ENCODE measurements at places on chromosomes 11 and 22.

DNA sequence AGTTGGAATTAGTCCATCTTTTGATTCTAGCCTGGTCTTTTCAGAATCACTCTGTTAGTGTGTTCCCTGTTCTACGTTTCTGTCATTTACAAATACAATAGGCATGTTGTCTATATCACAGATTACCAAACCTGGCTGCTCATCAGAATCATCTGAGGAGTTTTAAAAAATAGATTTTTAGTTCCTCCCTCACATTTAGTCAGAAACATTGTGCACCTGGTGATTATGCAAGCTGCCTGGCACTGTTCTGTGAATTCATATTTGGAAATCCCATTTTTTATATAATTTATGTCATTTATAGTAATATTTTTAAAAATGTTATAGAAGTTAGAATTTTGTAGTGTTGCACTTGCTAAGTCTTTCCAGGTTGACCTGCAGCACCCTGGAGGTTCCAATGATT lies 107.3 kb downstream of the PDE3B start:
- no peak for DNase-seq

- DNase-seq: no peak
These were observed 14.2 kb downstream of the PLEKHB1 start for GRCh38 chr11:73660497-73661034.

DNA sequence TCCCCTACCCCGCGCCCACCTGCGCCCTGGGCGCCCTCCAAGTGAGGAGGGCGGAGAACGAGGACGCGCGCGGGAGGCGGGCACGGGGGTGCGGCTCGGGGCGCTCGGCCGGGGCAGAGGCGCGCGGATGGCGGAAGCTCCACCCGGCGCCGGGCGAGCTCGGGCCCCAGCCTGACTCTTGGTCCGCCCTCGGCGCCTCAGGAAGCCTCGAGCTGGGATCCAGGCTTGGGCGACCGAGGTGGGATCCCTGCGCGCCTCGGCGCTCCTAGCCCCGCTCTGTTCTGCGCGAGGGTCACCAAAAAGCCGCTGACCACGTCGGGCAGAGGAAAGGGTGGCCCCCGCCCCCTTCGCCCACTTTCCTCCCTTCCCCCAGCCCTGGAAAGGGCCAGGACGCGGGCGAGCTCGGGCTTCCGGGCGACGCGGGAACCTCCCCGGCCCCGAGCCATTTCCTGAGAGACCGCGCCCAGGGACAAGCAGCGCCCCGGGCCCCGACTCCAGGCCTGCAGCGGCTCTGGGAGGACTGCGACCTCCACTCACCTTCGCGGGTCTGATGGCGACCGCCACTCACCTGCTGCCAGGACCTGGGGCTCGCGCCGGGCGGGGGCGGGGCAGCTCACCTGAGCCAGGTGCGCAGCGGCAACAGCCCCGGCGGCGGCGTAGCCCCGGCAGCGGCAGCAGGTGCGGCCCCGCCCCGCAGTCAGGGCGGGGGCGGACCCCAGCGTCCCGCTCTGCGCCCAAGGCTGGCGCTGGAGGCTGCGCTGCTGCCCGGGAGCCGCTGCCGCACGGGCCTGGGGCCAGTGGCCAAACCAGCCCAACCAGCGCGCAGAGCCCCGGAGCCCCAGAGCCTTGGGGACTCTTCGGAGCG lies 2.2 kb upstream of the SIGIRR start:
- no peak for DNase-seq

DNA sequence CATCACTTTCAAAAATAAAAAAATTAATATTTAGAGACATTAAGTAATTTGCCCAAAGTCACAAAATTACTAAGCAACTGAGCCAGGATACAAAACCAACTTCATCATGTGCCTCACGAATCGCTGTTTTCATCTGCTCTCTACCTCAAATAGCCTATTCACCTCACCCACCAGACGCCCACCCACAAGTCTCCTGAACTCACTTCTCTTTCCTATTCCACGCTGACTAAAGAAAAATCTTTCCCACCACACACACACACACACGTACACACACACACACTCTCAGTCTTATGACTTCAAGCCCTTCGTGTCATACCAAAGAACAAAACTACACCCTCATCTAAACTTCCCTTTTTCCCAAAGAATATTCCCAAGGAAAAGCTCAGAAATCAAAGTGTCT lies 2.2 kb downstream of the OR8B12 start:
- DNase-seq: no peak

DNA sequence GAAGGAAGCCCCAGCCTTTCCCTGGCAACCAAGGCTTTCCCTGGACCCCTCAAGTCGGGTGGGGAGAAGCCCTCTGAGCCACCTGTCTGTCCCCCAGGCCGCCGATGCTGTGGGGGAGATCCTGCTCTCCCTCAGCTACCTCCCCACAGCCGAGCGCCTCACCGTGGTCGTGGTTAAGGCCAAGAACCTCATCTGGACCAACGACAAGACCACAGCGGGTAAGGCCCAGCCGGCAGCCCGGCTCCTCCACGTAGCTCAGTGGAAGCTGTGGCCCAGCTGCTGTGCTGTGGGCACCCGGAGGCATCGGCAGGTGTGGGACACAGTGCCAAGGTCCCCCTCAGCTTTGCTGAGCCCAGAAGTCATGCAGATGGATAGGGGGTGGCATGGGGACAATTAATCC lies 12.2 kb upstream of the RHOD start:
- DNase-seq: no peak

DNA sequence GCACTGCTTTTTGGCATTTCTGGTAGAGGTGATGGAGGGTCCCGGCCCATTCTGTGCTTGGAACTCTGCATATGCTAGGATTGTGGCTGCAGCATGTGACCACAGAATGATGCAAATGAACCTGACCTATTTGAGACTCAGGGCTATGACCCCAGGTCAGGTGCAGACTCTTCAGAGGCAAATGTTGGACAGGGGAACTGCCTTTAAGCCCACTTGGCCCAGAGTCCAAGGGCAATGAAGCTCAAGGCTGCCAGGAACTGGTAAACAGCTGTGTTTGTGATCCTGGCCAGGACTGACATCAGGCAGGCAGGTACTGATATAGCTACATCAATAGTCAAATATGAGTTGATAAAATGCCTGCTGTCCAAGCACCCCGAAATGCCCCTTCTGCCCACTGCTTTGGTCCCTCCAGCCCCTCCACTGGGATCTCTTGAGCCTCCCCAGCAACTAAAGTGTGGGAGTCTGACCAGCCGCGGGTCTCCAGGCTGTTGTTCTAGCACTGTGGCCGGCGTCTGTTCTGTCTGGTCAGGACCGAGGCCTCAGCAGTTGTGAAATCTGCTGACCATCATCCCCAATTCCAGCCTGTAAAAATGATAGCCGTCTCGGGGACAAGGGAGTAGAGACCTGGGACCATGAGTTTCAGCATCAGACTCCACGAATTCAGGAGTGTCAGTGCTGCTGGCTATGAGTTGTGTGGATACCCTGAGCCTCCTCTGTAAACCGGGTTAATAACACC lies 82.4 kb upstream of the EIF3D start:
- no peak for DNase-seq

DNA sequence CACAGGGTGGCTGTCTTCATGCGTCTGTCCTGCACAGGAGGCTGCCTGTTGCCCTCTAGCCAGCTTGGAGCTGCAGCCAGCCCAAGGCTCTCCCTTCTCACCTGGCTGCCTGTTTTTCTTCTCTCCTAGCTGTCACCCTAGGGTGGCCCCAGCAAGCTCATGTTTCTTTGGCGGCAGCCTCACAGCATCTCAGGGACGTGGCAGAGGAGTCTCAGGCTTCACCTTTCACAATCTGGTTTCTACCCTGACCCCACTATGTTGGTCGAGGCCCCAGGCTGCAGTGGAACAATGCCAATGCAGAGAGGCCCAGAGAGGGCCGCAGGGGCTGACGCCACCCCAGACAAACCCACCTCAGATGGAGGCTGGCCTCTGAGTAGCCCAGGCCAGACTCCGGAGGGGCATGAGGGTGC lies 2.5 kb upstream of the CLDN5 start:
- no peak for DNase-seq

DNA sequence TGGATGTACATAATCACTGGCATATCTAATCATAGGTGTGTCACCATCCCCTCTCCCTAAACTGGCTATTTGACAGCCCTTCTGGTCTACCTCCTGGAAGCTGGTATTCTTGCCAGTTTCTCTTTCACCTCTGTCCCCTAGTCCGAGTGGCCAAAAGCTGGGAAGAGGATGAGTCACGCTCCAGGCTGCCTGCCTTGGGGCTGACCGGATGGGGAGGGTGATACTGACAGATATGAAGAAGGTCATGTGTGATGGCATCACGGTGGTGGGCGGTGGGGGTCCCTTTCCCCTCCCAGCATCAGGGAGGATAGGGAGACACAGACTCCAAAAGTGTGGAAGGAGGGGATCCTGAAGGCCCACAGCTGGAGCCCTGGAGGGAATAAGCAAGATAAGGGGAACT lies 4.8 kb downstream of the OAF start:
- no peak for DNase-seq

DNA sequence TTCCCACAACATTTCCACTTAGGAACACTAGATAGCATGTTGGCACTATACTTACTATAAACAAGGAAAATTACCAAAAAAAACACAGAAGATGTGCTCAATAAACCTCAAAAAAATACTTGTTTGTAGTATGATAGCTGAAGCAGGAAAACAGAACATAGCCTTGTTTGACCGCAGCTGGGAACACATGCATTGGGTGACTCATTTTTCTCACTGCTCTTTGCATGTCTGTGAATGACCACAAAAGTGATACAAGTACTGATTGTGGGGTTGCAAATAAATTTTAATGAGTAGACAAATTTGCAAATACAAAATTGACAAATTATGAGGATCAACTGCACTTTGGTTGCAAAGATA lies 22.8 kb upstream of the GUCY1A2 start:
- no peak for DNase-seq

- DNase-seq: no peak
These were observed 58.9 kb downstream of the RPUSD4 start for GRCh38 chr11:126152586-126152985.

GRCh38 chr22:49136816-49137180 lies 690.9 kb downstream of the BRD1 start:
- DNase-seq: no peak

DNA sequence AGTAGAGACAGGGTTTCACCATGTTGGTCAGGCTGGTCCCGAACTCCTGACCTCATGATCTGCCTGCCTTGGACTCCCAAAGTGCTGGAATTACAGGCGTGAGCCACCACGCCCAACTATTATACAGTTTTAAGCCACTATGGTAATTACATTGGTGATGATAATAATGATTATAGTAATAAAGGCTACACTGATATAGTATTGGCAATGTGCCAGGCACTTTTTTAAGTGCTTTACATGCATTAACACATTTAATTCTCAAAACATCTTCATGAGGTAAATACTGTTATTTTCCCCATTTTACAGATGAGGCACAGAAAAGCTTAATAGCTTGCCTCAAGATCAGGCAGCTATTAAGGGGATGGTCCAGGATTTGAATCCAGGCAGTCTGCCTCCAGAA lies 222.5 kb downstream of the SOX6 start:
- no peak for DNase-seq

- no peak for DNase-seq
These were observed 31.3 kb downstream of the RPL27A start for GRCh38 chr11:8713760-8714454.

- DNase-seq: peak; percentile 36
These were observed 5.4 kb downstream of the GRK2 start for GRCh38 chr11:67271541-67272284.

- no peak for DNase-seq
These were observed 17.8 kb downstream of the NAGA start for GRCh38 chr22:42052765-42053164.

- DNase-seq: no peak
These were observed 12.3 kb upstream of the BID start for GRCh38 chr22:17786435-17787161.

- DNase-seq: no peak
These were observed 388.7 kb downstream of the MIAT start for GRCh38 chr22:27046086-27046485.

DNA sequence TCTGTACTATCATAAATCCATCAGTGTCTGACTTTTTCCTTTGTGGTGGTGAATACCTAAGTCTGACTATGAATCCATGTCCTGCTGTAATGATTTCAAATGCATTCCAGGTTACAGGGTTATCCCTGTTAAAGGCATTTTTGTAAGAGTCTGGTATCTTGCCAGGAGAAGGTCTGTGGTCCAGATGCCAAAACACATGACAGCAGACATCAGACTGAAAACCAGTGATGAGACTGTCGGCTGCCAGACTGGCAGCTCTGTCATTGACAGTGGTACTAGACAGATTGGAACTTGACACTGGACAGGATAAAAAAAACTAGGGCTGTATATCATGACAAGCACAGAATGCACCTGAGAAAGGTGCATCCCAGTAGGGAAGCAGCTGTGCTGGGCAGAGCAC lies 301.8 kb upstream of the FAT3 start:
- DNase-seq: no peak

GRCh38 chr22:50445071-50445879 lies 29.6 kb downstream of the SBF1 start:
- no peak for DNase-seq

GRCh38 chr11:11865449-11865848 lies 23.7 kb downstream of the USP47 start:
- no peak for DNase-seq

DNA sequence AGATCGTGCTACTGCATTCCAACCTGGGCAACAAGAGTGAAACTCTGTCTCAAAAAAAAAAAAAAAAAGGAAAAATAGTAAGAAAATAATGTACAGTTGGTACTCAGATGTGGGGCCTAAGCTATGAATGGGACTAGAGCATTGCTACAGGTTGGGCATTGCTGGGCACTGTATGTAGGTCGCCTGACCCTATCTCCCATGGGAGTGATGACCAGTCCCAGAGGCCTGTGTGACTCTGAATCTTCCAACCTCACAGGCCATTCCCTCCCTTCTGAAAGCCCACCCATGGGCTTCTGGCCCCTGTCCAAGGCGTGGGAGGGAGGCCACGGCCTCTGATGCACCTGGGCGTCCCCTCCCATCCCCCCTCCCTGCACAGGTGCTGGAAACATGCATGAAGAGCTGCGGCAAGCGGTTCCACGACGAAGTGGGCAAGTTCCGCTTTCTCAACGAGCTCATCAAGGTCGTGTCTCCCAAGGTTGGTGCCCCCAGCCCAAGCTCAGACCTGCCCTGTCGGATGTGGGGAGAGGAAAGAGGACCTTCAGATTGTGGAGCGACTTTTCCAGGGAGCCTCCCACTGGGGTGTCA lies 9.5 kb downstream of the GGA1 start:
- DNase-seq: no peak

- DNase-seq: no peak
These were observed 27.1 kb upstream of the TOP3B start for GRCh38 chr22:22009661-22010060.

- no peak for DNase-seq
These were observed 443.9 kb downstream of the INSC start for GRCh38 chr11:15558513-15559181.

DNA sequence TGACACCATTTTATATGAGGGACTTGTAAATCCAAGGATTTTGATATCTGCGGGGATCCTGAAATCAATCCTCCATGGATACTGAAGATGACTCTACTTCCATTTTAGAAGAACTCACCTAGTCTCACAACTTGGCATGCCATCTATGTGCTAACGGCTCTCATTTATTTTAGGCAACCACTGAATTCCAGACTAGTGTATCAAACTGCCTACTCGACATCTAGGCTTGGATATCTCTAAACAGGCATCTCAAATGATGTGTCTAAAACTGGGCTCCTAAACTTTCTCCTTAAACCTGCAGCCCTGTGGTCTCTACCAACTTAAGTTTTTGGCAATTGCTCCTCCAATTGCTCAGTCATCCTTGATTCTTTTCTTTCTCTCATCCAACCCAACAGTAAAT lies 31.2 kb upstream of the CLNS1A start:
- no peak for DNase-seq

GRCh38 chr22:25818541-25818940 lies 76.6 kb downstream of the MYO18B start:
- DNase-seq: no peak
